T-helper 2 cell treated with Interferon-gamma antibody and Interleukin-4, amounts not matched to agents 5 μg/mL and 100 μg/mL, for 36 hours (primary cell): ENCODE measurements at places on chromosomes 2 and 18.

- no peak for DNase-seq
These were observed 25.5 kb upstream of the ALMS1 start for GRCh38 chr2:73359915-73360697.

GRCh38 chr2:236171181-236171679, 3.0 kb upstream of the GBX2 start:
- DNase-seq: no peak

- no peak for DNase-seq
These were observed 197.9 kb downstream of the NEDD4L start for GRCh38 chr18:58241877-58242276.

DNA sequence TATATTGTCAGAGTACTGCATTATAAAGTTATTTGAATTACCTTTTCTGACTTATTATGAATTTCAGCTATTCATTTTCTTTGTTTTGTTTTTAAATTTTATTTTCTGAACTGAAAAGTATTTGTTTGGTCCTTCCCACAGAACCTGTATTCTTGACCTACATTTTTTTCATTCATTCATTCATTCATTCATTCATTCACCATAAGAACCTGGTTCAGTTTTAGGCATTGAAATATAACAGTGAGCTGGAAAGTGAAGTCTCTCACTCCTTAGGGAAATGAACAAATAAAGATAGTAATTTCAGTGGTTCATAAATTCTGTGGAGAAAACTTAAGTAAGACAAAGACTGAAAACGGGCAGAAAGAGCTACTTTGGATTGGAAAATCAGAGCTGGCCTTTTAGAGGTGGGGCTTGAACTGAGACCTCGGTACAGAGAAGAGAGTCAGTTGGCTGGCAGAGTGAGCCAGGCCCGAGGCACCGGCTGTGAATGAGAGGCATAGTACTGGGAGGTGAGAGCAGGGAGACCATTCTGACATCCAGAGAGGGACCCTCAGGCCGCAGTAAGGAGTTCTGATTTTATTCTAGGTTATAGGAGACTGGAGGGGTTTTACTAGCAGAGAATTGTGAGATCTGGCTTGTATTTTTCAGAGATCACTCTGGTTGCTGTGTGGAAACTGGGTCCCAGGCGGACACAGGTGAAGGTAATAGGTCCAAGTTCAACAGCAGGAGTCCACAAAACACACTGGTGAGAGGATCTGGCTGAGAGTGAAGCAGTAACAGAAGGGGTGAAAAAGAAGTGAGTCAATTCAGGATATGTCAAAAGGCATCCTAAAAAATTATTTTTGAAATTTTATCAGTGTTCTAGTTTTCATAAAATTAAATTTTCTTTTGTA, 75.8 kb upstream of the FN1 start:
- no peak for DNase-seq

DNA sequence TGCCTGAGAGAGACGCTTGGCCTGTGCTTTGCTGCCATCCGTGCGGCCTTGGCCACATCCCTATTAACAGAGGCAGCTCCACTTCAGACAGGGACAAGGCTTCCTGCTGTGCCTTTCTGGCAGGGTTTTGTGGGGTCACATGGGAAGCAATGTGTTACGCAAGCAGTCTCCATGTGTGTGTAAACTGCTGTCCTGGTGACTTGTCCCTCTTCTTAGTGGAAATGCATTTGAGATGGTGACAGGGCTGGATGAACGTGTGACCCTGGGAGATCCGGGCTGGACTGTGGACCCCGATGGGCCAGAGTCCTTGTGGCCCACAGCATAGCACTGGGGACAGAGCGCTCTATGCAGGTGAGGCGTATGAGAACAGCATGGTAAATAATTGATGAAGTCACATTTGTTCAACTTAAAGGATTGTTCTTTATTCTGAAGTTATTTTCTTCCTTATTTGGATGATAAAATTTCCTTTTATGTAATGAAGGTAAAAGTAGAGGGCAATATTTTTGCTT, 23.2 kb downstream of the ASB1 start:
- DNase-seq: peak; percentile 1

- DNase-seq: no peak
These were observed 1237.8 kb downstream of the SUCLG1 start for GRCh38 chr2:83221258-83221657.

DNA sequence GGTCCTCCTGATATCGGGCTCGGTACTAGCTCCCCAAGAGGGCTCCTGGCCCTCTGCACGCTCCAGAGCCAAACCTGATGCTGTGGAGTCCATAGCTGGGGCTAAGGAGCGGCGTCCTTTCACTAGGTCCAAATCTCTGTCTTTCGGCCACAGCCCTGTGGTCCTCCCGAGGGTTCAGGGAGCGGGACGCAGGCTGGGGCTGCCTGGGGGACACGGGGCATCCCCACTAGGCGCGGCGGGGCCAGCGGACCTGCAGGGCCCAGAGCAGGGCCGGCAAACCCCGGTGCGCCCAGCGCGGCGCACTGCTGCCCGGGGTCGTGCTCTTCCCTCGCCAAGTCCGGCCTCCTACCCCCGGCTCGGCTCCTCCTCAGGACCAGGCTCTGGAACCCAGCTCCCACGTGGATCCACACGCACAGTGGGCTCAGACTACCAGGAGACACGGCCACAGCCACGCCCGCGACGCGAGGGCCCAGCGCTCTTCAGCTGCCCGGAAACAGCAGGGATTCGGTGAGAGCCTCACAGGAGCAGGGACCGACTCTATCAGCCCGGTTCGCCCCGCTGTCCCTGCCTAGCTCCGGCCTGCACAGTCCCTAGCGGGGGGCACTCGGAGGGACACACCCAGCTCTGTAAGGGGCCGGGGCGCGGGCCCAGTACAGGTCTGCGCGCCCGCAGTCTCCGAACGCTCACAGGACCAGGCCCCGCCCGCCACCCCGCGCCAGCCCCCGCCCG, 593 bp downstream of the ZNF514 start:
- no peak for DNase-seq

DNA sequence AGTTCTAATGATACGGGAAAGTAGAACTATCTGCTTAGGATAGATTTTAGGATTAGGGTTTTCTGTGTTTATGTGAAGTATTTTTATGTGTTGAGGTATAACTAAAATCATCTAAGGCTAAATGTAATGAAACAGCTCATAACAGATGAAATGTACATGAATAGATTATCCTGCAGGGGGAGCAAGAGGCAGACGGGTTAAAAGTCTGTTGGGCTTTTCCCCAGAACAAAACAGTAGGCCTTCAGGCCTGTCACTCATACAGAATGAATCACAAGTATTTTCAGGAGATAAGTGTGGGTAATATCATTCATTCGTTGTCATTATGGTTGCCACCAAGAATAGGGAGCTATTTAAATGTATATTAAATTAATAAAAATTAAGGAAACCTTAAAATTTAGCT, 107.9 kb upstream of the IL1R2 start:
- DNase-seq: peak; percentile 21

DNA sequence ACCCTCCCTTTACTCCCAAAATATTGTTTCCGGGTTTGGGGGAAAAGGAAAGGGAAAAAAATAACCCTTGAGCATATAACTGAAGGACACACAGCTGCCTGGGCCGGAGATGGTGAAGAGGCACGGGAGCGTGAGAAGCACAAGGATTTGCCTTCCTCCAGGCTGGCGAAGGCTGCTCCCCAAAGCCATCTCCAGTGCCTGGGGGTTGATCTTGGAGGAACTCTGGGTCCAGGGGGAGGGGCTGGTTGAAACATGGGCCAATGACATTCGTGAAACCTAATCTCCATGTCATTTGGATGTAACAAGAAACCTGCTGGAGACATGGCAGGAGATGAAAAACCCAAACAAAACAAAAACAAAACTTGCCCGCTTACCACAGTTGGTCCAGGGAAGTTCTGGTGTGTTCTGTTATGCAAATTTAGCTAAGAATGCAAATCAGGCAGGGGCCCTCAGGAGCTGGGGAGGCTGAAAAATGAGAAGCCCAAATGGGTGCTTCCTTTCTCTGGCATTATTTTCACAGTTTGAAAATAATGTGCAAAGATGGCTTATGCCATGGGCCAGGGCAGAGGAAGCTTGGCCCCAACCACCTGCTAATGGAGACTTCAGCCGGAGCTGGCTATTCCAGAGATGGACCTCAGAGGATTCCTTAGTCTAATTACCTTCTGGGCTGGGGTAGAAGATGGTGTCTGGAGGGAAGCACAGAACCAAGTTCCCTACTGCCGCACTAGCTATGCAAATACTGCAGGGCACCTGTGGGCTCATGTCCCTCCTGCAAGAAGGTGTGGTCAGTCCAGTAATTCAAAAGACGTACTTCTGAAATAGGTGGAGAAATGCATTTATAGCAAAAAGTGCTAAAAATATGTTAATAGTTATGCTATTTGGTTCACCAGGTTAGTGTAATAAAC, 180.9 kb downstream of the BCL2 start:
- no peak for DNase-seq

- no peak for DNase-seq
These were observed 27.2 kb upstream of the COBLL1 start for GRCh38 chr2:164868563-164869419.

GRCh38 chr18:79395761-79396404, at the start of gene NFATC1:
NFATC1 (plus strand) TSS chr18:79395930; CDS start chr18:79396225, 295 bp downstream.
- DNase-seq: peak; percentile 87

GRCh38 chr2:202270487-202270886, 4.9 kb downstream of the NOP58 start:
- DNase-seq: no peak

- DNase-seq: no peak
These were observed 372.6 kb downstream of the SLC4A3 start for GRCh38 chr2:220000080-220000479.

DNA sequence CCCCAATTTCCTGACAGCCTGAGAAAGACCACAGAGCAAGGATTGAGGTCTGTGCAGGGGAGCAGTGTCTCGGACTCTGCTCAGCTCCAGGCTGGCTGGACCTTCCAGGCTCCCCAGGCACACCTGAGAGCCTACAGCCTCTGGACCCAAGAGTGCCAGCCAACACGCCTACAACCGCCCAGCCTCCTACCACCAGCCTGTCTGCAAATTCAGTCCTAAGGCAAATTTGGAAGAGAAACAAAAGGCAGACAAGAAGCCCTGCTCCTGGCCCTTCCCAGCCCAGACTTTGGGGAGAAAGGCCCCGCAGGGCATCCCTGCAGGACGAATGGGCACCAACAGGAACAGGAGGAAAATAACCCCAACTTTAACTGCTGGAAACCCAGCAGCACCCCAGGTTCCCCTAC, 1.9 kb downstream of the HS6ST1 start:
- peak; percentile 3 for DNase-seq

- no peak for DNase-seq
These were observed 109.8 kb downstream of the FSHR start for GRCh38 chr2:49044350-49045079.

GRCh38 chr18:12531749-12532148, 124.0 kb downstream of the PRELID3A start:
- no peak for DNase-seq

DNA sequence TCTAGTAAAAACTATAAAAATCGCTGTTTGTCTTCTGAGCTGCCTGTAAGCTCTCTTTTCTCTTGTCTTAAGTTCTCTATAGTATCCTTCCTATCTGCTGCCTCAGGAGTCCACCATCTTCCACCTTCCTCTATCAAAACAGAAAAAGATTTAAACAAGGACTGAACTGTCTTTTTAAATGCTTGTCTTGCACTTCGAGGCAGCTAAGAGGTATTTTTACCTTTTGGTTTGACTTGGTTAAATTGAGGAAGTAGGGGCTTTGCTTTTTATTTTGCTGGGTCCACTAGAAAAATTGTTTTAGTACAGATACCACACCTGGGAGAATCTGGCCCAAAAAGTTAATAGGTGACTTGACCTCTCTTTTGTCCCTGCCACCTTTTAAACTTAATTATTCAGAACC, 12.2 kb downstream of the SESTD1 start:
- no peak for DNase-seq

GRCh38 chr2:43482961-43483360, 112.9 kb downstream of the THADA start:
- DNase-seq: no peak

- DNase-seq: no peak
These were observed 71.0 kb downstream of the EVA1A start for GRCh38 chr2:75489721-75490120.

DNA sequence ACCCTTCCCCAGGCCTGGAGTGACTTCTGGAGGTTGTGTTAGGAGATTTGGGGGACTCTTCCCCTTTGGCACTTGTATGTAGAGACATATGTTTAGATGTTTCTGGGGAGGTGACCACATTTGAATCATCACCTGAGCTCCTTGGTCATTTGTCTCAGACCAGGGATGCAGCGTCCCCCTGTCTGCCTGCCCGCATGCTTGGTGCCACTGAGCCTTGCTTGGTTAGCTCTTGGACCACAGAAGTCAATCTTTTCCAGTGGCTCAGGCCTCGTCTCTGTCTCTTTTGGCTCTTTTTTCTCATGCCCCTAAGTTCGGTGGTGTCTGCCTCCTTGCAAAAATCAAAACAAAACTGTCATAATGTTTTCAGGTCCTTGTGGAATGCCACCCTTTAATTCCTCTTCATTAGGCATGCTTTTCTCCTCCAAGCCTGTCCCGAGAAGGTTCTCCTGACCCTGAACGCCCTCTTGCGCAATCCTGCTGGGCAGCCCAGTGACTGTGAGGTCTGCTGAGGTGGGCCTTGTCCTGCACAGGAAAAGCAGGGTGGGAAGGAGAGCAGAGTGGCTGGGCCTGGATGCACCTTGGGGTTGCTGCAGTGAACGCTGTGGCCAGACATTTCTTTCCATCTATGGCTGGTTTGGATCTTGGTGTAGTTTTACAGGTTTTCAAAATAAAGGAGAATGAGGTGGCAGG, 24.9 kb downstream of the GLI2 start:
- DNase-seq: no peak

- DNase-seq: peak; percentile 55
These were observed 1.2 kb upstream of the CABLES1 start for GRCh38 chr18:23133860-23134779.

GRCh38 chr2:76563730-76564129, 853.0 kb upstream of the GCFC2 start:
- no peak for DNase-seq
